ENCODE measurements at places on chromosomes 16 and 17.

GRCh38 chr16:68113765-68114240 is 28.6 kb downstream of the NFATC3 start:
- no peak for DNase-seq

DNA sequence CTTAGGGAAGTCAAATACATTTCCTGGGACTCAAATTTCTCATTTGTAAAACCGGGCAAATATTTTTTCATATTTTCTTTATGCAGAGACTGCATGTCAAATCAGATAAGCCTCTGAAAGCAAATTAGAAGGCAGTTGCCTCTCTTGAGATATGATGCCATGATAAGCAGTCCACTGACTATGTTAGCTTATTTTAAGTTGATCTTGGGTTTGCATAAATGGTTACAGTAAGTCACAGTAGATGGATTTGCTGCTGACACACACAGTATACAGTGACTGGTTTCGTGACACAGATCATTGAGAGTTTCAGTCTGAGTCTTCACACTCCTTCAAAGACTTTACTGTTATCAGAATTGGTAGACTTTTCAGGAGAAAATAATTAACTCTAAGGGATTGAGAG is 927.6 kb upstream of the CDH8 start:
- no peak for DNase-seq

GRCh38 chr16:11060364-11060763 is 116.0 kb downstream of the CLEC16A start:
- no peak for DNase-seq

- DNase-seq: no peak
Measured at GRCh38 chr17:823501-823902, 41.3 kb downstream of the MRM3 start.

- no peak for DNase-seq
Measured at GRCh38 chr17:78618264-78619066, 41.3 kb upstream of the DNAH17 start.

- no peak for DNase-seq
Measured at GRCh38 chr16:47198180-47198575, 54.4 kb upstream of the NETO2 start.

GRCh38 chr16:252366-253337 is 18.0 kb downstream of the FAM234A start:
- DNase-seq: no peak

DNA sequence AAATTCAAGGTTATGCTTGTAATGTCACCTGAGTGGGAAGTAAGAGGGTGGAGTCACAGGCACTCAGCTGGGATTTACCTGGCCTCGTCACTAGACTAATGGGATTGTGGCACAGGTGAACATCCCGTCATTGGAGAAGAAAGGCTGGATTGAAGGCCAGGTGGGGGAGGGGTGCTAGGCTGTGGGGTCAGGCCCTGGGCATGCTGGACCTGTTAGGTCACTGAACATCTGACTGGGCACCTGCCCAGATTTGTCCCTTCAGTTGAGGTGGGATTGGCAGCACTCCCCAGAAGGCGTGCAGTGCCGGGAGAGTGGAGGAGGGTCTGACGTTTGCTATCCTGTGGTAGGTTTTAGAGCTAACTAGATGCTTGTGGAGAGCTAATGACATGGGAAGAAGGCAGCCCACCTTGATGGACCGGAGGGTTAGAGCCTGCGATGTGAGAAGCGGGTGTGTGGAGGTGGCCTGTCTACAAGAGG is 161.5 kb upstream of the ZNF267 start:
- no peak for DNase-seq

DNA sequence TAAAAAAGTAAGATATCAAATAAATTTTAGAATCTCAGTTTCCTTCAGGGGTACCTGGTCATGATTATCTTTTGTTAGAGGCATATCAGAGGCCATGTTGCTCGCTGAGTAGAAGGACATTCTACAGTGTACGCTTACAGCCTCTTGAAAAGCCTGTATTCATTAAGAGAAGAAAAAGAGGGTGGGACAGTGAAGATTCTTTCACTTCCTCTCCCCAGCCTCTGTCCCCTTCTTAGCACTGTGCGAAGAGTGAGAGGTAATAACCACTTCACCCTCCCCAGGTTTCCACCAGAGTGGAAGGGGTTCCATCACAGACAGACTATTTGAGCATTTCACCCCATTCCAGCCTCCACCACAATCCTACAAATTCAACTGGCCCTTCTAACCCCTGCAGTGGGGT is 4.8 kb upstream of the LPO start:
- DNase-seq: no peak

DNA sequence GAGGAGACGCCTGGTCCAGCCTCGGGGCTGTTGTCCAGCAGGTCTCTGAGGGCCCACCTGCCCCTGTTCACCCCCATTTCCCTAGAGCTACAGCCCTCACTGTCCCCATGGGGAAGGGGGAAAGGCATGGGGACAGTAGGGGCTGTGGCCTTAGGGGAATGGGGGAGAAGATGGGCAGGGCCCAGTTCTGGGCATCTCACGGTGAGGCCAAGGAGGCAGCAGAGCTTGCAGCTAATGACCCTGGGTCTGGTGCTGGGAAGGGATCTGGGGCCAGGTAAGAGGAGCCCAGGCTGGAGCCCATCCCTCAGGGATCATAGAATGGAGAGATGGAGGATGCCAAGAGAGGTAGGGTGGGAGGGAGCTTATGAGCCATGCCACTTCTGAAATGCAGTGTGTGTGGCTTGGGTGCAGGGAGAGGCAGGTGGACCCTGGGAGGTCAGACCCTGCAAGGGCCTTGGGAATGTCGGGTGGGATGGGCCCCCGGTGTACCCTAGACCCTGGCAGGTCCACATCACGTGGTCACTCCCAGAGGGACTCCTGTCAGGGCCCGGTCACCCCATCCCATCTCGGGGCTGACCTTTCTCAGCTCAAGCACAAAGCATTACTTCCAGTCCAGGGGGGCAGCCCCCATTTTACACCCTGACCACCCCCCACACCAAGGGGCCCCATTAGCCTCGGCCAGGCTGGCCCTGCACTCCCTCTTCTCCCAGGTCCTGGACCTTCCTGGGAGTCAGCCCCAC is 35.9 kb upstream of the KSR1 start:
- no peak for DNase-seq

- no peak for DNase-seq
Measured at GRCh38 chr17:82963104-82963950, 116.1 kb upstream of the METRNL start.

DNA sequence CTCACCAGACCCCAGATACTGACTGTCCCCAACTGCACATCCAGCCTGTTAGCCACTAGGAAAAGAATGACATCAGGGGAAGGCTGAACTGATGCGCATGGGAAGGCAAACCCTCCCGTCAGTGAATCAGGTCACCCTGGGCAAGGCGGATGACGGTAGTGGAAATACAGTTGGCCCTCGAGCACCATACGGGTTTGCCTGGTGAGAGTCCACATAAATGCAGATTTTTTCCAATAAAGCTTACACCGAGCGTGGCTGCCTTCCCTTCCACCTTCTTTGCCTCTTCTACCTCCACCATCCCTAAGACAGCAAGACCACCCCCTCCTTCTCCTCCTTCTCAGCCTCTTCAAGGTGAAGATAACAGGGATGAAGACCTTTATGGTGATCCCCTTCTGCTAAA is 236.1 kb upstream of the TNRC6C start:
- DNase-seq: no peak

- no peak for DNase-seq
Measured at GRCh38 chr17:81578038-81578441, 25.9 kb upstream of the FAAP100 start.

DNA sequence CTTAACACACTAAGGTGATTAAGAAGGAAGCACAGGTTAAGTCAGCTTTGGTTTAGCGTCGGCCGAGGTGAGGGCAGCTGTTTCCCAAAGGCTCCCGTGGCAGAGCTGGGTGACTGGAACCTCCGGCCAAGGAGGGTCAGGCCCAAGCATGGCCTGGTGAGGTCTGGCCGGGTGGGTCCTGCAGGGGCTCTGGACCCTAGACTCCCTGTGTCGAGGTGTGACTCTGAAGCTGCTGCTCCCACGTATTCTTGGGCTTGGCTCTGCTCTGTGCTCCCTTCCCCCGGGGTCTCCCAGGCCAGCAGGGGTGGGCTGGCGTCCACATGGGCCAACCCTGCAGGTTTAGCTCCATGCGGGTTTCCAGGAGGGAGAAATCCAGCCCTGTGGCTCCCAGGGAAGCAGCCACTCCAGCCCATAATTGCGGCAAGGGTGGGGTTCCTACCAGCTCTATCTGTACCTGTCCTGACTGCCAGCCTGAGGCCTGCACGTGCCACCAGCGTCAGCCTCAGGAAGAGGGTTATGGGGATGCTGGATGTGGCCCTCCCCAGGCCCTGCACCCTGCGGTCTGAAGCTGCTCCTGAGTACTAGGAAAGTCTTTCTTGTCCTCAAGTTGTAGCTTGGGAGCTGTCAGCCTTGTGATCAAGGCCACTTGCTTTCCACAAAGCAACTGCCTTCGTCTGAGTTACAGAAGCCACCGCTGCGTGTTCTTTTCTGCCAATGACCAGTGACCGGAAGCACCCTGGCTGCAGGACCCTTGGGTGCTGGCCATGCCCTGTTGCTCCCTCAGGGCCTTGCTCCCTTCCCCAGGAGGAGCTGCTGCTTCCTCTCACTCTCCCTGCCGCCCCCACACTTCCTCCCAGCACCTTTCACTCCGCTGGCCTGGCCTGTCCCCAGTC is 4.8 kb downstream of the CDK5R1 start:
- DNase-seq: no peak

- DNase-seq: no peak
Measured at GRCh38 chr17:72602517-72603419, 481.9 kb downstream of the SOX9 start.

DNA sequence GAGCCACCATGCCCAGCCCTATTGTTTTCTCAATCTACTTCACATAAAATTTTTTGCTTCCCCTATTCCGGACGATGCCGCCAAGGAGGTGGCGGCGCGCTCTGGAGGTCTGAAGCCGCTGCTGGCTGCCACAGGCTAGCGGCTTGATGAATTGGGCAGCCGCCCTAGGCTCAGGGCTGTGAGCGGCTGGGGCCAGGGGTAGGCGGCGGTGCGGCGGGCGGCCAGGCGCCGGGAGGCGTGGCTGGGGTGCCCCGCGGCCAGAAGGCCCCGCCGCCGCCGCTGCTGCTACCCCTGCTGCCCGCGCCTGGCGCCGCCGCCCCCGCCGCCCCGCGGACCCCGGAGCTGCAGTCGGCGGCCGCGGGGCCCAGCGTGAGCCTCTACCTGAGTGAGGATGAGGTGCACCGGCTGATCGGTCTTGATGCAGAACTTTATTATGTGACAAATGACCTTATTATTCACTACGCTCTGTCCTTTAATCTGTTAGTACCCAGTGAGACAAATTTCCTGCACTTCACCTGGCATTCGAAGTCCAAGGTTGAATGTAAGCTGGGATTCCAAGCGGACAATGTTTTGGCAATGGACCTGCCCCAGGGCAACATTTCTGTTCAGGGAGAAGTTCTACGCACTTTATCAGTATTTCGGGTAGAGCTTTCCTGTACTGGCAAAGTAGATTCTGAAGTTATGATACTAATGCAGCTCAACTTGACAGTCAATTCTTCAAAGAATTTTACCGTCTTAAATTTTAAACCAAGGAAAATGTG is 41.7 kb downstream of the ANKFY1 start:
- DNase-seq: no peak

DNA sequence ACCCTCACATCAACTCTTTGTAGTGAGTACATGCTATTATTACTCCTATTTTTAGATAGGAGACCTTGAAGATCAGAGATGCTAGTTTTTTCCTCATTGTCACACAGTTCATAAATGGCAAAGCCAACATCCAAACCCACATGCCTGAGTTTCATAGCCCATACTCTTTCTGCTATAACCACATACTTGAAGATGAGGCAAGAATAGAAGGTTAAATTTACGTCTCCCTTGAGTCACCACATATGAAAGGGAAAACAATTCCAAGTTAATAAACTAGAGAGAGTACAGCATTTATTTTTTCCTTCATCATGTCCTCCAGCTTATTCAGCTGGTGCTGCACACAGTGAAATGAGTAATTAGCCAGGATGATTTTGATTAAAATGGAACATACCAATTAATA is 23.7 kb downstream of the NUDT7 start:
- no peak for DNase-seq

- no peak for DNase-seq
Measured at GRCh38 chr17:5980941-5981340, 89.2 kb upstream of the WSCD1 start.

GRCh38 chr16:54455030-54455725 is 168.6 kb upstream of the IRX3 start:
- DNase-seq: no peak

DNA sequence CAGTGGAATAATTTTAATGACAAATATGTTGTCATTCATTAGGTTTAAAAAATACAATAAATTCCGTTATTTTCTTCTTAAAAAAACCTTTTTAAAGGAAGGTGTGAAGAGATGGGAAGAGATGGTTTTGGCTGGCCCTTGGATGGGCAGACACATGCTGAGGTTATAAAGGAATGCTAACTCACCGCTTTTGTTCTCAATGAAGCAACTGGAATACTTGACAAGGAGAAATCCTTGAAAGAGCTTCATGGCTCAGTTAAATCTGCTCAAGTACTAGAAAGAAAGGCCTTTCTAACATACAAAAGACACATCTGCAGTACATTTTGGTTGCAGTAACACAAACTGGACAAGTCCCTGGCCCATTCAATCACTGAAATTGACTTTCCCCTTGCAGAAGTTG is 158.3 kb upstream of the KCNJ16 start:
- DNase-seq: no peak

- no peak for DNase-seq
Measured at GRCh38 chr17:29102741-29103181, 59.8 kb downstream of the PIPOX start.

DNA sequence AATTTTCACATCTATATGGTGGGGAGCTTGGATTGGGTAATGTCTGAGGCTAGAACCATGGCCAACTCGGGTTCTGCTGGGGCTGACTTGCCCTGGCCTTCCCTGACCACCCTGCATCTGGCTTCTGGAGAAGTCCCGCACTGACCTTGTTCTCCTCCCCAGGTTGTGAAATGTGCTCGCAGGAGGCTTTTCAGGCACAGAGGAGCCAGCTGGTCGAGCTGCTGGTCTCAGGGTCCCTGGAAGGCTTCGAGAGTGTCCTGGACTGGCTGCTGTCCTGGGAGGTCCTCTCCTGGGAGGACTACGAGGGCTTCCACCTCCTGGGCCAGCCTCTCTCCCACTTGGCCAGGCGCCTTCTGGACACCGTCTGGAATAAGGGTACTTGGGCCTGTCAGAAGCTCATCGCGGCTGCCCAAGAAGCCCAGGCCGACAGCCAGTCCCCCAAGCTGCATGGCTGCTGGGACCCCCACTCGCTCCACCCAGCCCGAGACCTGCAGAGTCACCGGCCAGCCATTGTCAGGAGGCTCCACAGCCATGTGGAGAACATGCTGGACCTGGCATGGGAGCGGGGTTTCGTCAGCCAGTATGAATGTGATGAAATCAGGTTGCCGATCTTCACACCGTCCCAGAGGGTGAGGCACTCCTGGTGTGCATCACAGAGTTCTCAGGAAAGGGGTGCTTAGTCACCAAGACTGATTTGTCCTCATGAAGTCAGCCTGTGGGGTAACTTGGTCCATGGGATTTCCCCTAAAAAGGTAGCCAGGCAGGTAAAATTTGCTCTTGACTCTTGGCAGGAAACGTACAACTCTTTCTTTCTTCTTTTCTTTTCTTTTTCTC is 6.1 kb downstream of the NOD2 start:
- no peak for DNase-seq

Measured in stimulated activated CD8-positive, alpha-beta memory T cell treated with anti-CD3 and anti-CD28 coated beads, Interleukin-4, amount 100 ng/mL, for 1 hour (primary cell).